ENCODE measurements at places on chromosomes 2 and 18. TPM values are rescaled to one million over a fixed set of nuclear protein-coding genes. Genes with fewer than 3 reads are reported as not detected.

- no peak for DNase-seq
These were observed 334.7 kb upstream of the CHAC2 start for GRCh38 chr2:53432936-53433335.

PRKAG3 gene
- not detected for total RNA-seq

ALPP gene
- 0.15 TPM for total RNA-seq

- no peak for DNase-seq
These were observed 83.9 kb downstream of the PLCL1 start for GRCh38 chr2:197888321-197888720.

ANKRD36 gene
- 14.7 TPM for total RNA-seq

Measured in left colon (tissue), 2 donors.